ENCODE measurements at places on chromosomes 16 and 17. TPM values are rescaled to one million over a fixed set of nuclear protein-coding genes. Genes with fewer than 3 reads are reported as not detected.

ADAD2 gene
- not detected for total RNA-seq

DNA sequence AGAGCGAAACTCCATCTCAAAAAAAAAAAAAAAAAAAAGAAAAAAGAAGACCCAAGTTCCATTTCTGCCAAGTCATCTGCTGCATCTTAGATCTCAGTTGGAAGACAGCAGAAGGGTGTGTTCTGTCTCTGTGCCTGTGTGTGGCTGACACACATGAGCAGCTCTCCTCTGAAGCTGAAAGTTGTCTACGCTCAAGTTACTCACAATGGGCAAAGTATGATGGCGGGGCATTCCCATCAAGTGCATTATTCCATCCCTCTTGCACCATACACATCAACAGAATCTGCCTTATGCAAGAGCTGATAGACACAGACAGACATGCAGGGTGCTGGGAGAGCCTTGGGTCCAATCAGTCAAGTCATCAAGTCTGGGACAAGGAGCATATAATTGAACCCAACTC, 402.2 kb downstream of the XYLT1 start:
- DNase-seq, result no peak

- DNase-seq, result no peak
These were observed 857 bp upstream of the STAT5A start for GRCh38 chr17:42287305-42287976.

- DNase-seq, result peak; percentile 94
These were observed 205.2 kb downstream of the RAB11FIP4 start for GRCh38 chr17:31596382-31597323.

DNA sequence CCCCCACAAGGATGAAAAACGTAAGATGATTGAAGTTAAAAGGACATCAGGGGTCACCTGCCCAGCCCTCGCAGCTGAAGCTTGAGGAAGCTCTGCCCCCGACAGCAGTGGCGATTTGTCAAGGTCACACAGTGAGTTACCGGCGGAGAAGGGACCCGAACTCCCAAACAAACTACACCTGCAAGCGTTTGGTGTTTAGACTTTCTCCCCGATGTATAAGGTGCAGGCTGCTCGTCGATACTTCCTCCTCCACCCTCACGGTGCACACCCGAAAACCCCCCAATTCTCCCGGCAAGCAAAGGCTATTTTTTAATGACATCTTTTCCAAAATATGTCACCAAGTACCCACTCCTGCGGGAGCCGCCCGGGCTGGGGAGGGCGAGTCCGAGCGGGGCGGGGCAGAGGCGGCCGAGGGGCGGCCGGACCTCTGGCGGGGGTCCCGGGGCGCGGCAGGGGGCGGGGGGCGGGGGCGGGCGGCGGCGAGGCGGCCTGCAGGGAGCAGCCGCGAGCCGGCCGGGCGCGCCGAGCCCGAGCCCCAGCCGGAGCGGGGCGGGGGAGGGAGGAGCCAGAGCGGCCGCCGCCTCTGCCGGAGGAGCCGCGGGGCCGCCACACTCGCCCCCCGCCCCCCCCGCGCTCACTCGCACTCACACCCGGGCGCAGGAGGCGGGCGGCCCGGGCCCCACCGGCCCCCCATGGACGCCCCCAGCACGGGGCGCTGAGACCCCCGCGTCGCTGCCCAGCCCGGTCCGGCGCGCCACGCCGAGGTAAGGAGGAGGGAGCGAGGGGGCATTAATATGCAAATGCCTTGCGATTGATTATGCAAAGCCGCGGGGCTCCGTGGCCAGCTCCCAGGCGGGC, at the start of gene THRA:
TSS of gene THRA (plus strand) at position 637 of the 858 bp plus-strand sequence. CDS start 11,524 bp downstream, outside the sequence.
- no peak for DNase-seq
